ENCODE measurements at places on chromosomes 1 and 21.
A peak's percentile ranks its signal among the peaks of the same experiment; 100 is the strongest.

GRCh38 chr1:157200451-157200850 is 62.3 kb upstream of the ETV3 start:
- DNase-seq = no peak

- DNase-seq = no peak
These were observed 30.7 kb downstream of the FOXO6 start for GRCh38 chr1:41391834-41392527.

- no peak for DNase-seq
These were observed 42.9 kb downstream of the ABCG1 start for GRCh38 chr21:42261829-42262200.

- DNase-seq = peak; percentile 26
These were observed 170.2 kb downstream of the RUNX1 start for GRCh38 chr21:34878940-34879339.

DNA sequence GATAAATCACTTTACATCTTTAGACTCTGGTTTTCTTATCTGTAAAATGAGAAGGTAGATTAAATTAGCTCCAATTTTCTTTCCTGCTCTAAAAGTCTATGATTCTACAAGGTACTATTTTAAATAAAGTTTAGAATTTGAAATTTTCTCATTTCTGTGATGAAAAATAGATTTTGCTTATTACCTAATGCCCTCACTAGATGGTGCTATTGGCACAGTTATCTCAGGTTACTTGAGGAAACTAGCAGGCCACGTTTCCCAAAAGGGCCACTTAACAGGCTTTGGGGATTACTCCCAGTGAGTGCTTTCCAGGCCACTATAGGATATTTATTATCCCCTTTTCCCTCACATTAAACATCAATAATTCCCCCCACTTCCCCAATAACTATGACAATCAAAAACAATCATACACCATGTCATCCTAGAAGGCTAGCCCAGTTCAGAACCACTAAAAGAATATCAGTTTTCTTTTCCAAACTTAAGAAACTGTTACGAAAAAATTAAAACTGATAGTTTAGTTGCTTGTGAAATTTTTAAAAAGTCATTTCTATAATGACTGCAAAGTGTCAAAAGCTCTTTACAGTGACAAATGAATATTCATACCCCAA is 30.6 kb downstream of the OMA1 start:
- DNase-seq = peak; percentile 79

DNA sequence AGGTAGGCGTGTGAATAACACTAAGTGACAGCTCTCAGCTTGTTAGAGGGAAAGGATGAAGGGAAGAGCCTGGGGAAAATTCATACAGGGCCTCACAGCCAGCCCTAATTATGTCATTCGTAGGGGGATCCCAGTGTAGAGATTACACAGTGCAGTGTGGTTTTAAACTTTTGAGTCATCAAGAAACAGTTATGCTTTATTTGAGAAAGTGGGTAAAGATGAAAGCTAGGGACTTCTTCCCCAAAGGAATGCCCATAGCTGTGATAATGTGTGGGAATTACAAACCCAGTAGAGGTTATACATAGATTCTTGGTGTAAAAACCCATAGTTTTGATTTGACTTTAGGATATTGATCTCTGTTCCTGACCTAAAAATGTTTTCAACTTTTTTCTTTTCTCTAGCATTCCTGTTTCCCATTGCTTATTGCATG is 1.9 kb downstream of the TTF2 start:
- DNase-seq = peak; percentile 28

DNA sequence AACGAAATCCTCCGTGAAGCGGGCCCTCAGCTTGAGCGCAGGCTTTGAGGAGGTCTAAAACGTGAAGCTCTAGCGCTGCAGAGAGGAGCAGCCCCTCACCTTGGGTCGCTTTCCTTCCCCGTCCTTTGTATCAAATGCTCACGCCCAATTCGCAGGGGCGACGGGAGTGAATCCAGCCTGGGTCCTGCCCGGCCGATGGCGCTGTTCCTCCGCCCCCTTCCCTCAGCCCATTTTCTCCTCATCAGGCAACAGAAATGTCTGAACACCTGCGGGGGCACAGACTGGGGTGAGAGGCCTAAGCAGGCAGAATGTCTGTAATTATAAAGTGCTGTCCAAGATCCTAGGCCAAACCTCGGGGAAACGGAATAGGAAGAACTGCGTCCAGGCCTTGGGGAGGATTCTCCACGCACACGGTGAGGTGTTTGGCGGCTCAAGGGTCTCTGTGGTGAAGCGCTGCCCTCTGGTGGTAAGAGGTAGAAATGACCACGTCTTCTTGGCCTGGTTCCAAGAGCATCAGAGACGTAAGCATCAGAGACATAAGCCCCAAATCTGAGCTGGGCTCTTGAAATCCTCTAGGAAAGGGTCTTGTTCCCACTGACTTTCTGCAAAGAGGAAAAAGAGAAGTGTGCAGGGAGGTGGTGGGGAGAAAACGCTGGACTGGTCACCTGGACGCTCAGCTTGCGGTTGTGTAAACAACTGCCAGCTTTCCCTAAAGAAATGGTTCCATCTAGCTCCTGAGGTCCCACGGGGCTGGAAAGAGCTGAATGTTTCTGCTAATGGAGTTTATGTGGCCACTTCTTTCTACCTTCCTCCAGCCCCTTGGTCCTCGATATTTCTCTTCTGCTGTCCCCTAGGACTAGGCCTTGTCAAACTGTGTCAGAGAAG is 92.1 kb upstream of the CD53 start:
- DNase-seq = peak; percentile 79

DNA sequence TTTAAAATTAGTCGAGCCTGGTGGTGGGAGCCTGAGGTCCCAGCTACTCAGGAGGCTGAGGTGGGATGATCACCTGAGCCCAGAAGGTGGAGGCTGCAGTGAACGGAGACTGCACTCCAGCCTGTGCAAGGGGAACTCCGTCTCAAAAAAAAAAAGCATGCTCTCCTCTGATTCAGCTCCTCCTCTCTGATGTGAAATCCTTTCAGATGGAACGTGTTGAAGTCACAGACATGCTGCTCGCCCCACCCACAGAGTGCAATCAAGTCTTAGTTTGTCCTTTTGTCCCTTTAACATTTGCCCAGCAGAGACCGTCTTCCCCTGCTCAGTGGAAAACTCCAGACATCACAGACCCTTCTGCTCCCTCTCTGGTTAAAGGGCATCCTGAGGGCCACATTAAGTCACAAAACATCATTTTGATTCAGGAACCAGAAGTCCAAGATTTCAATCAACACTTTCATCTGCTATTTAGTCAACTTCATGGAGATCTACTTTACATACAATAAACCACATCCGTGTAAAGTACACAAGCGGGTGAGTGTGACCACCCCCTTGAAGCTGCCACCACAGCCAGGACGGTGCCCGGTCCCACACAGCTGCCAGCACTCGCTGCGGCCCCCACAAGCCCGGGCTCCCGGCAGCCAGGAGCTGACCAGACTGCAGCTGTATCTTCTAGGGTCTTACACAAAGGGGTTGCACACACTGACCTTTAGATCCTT is 18.9 kb upstream of the RNF223 start:
- no peak for DNase-seq

- DNase-seq = peak; percentile 55
These were observed 167.2 kb upstream of the PROX1 start for GRCh38 chr1:213820362-213821149.

GRCh38 chr1:3127738-3128137 is 58.7 kb downstream of the PRDM16 start:
- no peak for DNase-seq

- DNase-seq = no peak
These were observed 13.8 kb downstream of the DMBX1 start for GRCh38 chr1:46503421-46503820.

Measured in MCF 10A (cell line).